ENCODE measurements at places on chromosomes 12 and 14.

DNA sequence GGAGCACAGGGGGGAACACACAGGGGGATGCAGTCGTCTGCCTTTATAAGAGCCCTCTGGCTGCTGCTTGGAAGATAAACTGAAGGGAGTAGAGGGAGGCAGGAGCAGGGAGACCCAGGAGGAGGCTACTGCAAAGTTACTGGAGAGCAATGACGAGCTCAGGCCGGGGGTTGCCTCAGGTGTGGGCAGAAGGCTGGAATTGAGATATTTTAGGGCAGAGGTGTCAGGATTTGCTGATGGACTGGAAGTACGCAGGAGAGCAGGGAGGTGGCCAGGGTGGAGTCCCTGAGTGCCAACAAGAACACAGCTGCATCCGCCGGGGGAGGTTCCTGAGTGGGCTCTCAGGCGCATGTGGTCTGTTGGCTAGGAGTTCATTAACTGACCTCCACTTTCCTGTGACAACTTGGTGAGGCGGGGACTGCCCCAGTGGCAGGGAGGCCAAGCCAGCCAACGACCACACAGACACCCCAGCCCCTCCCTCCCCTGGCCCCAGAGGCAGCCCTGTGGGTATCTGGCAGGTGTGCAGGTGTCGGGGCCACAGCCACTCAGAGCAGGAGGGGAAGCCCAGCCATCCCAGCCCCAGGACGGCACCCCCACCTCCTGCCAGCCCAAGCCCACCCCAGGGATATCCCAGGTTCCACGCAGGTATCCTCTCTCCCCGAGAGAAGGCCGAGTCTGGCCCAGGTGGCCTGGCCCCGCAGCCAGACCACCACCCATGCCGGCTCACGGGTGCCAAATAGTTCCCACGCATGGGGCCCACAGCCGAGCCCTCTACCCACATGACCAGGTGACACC, 85.4 kb downstream of the NCOR2 start:
- no peak for DNase-seq

- DNase-seq: no peak
Measured at GRCh38 chr14:35301735-35302528, 9.8 kb downstream of the PSMA6 start.

- no peak for DNase-seq
Measured at GRCh38 chr12:106042037-106042436, 96.7 kb downstream of the NUAK1 start.

DNA sequence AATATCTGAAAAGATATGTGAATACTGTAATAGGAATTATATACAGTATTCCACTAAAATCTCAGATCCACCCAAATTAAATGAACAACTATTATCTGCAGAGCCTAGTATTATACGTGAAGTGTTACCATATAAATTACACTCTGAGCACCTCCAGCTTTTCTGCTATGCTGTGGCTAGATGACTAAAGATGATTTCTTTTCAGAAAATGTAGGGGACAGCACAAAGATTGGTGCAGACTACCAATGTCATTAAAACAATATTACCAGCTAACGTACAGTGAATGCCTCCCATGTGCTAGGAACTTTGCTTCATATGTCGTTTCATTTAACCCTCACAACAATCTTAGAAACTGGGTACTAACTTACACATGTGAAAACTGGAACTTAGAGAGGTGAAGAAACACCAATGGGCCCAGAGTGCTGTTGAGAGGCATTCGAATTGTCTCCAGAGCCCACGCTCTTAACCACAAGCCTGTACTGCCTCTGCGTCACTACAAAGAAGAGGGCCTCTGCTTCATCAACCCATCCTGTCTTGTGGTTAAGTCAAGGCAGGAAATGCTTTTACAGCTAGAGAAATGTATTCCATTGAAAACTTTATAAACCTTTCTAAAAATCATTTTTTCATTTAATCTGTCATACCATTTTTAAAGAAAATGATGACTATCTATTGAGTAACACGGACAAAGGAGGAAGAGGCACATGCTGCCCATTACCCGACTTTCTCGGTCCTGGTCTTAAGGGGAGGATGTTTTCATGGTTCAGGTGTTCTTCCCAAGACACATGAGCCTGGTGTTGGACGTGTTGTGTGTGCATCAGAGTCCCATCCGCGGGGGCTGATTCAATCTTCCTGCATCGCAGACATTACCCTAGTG, 1.3 kb downstream of the GPR65 start:
- DNase-seq: no peak

GRCh38 chr12:97680751-97681150, 218.1 kb downstream of the RMST start:
- DNase-seq: no peak

DNA sequence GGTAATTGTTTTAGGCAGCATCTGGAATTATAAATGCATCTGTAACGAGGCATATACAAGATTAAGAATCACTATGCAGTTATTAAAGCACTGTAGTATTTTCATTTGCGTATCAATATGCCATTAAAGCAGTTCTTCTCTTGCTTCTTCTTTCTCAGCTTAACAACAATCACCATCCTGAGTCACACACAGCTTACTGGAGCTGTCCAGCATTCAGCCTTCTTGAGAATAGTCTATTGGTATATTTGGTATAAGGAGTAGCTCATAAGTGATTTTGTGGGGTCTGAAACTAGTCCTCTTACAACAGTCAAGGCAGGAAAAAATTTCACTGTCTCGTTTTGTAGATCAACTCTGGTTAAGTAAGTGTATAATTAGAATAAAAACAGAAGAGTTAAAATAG, 523.0 kb upstream of the FOXG1 start:
- no peak for DNase-seq

DNA sequence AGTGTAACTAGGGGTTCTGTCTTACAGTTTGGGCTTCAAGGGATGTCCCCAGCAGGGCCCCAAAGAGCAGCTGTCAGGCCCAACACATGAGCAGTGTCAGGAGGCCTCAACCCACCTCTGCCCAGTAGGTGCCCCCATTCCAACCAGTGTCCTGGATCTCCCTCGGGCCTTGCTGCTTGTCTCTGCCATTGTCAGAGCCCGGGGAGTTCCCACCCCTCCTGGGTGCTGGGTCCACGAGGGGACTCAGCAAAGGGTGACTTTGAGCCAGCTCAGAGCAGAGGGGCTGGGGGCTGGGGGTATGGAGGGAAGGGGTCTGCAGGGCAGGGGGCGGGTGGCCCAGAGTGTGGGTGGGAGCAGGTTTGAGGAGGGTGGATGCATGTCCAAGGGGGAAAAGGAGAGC, 18.0 kb upstream of the BEGAIN start:
- DNase-seq: no peak

- no peak for DNase-seq
Measured at GRCh38 chr12:49543914-49544815, 5.3 kb downstream of the KCNH3 start.

- no peak for DNase-seq
Measured at GRCh38 chr12:50690925-50691324, 73.0 kb upstream of the ATF1 start.

DNA sequence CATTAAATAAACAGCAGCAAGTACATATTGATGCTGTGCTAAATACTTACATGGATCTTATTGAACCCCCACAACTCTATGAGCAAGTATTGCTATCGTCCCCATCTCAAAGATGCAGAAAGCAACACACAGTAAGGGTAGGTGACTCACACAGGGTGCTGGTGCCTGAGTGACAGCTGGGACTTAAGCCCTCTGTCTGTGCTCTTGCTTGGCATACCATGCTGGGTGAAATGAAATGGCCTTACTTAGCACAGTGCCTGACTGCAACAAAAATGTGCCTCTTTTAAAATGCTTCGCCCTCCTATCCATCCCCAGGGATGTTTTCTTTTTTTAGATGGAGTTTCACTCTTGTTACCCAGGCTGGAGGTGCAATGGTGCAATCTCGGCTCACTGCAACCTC, 788 bp downstream of the TEX52 start:
- no peak for DNase-seq

DNA sequence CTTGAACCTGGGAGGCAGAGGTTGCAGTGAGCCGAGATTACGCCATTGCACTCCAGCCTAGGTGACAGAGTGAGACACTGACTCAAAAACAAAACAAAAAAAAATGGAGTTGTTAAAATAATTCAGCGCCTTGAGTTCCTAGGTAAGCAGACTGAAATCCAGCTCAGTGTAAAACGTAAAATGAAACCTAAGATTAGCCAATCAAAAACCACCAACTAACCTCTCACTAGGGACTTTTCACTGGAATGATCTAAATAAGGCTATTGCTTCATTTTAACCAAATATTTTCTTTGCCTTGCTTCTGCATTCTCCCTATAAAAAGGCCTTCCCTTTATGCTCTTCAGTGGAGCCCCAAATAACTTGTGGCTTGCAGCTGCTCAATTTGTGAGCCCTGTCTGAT, 91.6 kb upstream of the HIF1A start:
- DNase-seq: no peak

DNA sequence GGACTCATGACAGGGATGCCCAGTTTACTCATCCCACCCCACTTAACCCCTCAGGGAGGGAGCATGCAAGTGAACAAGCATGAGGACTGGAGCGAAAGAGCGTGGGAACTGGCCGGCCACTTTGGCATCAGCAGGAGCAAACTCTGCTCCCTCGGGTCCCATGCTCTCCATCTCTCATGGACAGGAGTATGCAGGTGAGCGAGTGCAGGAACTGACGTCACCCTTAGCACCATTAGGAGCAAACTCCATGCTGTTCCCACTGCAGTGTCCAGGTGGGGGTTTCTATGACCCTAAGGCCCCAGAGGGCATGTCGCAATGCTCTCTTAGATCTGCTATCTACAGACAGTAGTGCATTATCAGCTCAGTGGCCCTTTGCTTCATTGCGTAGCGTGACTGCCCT, 821.8 kb upstream of the LRFN5 start:
- no peak for DNase-seq

DNA sequence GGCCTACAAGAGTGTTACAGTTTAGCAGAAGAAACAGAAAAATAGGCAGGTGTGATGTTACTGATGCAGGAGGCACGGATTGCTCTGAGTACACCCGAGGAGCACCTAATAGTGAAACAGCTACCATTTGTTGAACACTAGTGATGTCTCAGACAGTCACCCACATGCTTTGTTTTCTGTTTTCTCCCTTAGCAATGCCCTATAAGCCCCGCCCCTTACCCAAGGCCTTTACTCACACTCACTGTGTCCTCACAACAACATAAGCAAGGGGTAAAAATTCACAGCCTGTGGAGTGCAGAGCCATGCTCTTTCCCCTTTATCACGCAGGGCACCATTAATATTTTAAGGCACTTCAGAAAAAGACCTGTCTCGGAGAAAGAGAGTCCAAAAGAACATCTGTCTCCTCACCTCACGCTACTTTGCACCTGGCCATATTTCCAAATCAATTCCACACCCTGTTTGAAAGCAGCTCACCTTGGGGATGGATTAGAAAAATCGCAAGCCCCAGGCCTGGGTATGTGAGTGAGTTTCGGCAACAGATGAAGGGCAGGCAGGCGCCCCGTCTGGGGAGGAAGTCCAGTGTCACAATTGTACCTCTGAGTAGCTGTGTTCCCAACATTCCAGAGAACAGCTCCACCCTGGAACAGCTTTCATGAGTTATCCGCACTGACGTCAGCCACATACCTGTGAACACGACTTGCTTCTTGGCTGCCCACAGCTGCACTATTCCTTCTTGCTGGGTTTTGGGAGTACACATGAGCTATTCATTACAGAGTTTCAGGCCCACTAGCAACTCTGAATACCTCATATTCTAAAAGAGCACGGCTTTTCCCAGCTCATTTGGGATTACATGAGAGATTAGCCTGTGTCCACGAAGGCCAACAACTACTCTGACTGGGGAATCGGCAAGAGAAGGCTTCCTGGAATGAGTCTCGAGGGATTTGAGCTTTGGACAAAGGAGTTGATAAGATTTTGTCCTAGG, 26.0 kb downstream of the MAPK1IP1L start:
- DNase-seq: peak; percentile 17

DNA sequence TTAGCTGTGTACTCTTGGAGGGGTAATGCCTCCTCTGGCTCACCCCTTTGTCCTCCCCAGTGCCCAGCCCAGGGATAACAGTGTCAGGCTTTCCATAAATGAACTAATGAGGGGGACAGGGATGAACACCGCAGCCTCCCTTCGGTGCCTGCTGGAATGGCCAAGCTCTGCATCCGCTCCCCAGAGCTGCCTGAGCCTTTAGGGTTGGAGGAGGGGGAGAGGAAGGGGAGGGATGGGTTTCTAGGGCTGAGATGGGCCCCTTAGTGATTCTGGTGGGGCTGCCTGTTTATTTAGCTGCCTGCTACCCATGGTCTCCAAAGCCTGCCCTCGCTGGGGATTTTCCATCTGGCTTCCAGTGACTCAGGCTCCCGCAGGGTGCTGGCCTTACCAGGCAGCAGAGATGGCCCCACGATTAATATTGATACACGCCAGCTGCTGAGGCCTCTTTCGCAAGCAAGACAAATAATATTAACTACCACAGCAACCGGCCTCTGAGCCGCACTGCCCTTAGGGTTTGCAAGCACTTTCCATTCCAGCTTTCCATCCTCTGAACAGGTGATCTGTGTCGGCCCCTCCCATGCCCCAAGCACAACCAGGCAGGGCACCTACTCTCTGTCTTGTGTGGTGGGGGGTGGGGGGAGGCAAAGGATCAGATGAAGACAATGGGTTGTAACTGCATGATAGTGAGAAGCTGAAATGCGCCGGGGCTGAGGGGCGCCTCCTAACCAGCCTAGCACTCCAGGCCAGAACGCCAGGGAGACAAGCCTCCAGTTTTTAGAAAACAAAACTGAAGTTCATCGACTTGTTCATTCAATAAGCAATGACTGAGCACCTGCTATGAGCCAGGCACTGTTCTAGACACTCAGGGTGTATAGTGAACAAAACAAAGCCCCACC, 56.7 kb downstream of the C14orf132 start:
- DNase-seq: peak; percentile 49

GRCh38 chr14:61406675-61407074, 85.3 kb downstream of the PRKCH start:
- DNase-seq: no peak

- no peak for DNase-seq
Measured at GRCh38 chr12:127716166-127716565, 550.8 kb upstream of the TMEM132C start.

GRCh38 chr12:78795934-78796445, 68.6 kb upstream of the SYT1 start:
- DNase-seq: no peak

DNA sequence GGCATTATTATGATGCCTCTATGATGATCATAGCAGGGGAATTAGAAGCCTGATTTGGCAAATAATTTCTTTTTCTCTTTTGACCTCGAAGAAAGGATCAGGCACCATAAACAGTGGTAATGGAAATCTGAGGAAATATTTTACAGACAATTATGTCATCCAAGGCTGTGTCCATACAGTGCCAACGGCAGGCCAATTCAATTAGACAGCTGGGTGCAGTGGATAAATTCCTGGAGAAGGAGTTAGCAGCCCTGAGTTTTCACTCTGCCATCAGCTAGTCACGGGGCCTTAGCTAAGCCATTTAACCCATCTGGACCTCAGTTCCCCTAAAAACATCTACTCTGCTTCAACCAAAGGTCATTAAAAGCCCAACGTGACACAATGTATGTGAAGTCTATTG, 4.1 kb downstream of the TPH2 start:
- DNase-seq: no peak

GRCh38 chr14:60773558-60773957, 39.0 kb downstream of the MNAT1 start:
- DNase-seq: no peak
